GM04503 (cell line): ENCODE measurements at places on chromosomes 3 and 15.

GRCh38 chr15:58393241-58393662 lies 38.5 kb upstream of the LIPC start:
- no peak for DNase-seq

- DNase-seq: no peak
These were observed 7.3 kb downstream of the TPM1 start for GRCh38 chr15:63049783-63050371.

GRCh38 chr3:20136231-20136630 lies 49.8 kb downstream of the SGO1 start:
- no peak for DNase-seq

GRCh38 chr3:121624147-121624899 lies 31.1 kb downstream of the FBXO40 start:
- DNase-seq: no peak

DNA sequence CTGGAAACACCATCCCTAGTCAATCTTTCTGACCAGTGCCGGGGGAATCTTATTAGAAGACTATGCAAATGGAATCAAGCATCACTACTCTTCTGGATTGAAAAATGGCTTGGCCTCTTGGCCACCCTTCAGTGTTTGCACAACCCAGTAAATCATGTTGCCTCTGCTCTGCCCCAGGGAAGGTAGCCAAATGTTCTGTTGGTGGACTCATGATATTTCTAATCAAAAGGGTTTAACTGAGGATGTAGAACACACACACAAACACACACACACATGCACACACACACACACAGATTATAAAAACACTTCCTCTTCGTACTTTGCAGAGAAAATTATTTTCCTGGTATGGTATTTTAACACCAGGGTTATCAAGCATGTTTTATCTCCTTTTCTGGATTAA lies 7.9 kb downstream of the RBP2 start:
- DNase-seq: no peak

DNA sequence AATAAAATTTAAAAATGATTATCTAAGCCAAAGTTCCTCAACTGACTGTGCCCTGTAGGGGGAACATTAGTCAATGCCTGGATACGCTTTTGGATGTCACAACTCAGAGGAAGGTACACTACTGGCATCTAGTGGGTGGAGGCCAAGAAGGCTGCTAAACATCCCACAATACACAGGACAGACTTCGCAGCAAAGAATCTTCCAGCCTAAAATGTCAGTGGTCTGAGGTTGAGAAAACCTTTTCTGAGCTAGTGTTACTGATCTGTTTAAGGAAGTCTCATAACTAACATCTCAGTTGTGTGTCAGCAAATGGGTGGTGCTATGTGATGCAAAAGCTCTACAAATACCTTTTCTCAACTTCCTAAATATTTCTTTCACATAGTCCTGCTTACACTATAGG lies 20.9 kb upstream of the LDHAL6B start:
- no peak for DNase-seq

DNA sequence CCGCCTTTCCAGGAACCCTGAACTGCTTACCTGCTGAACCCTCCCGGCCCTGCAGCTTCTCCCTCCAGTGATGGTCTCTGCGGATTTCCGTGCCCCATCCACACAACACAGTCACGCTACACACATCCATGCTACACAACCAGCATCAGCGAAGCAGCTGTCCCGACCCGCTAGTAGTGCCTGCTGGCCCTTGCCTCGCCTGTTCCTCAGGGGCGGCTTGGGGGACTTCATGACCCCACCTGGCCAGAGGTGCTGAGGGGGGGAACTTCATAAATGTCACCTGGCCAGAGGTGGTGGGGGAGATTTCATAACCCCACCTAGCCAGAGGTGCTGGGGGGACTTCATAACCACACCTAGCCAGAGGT lies 530 bp upstream of the TUBGCP5 start:
- no peak for DNase-seq

- DNase-seq: no peak
These were observed 6.3 kb upstream of the SNRPN start for GRCh38 chr15:24948495-24948894.

- no peak for DNase-seq
These were observed 26.3 kb upstream of the MNS1 start for GRCh38 chr15:56491110-56491722.

GRCh38 chr15:44194323-44195150 lies 534 bp downstream of the FRMD5 start:
- DNase-seq: no peak

DNA sequence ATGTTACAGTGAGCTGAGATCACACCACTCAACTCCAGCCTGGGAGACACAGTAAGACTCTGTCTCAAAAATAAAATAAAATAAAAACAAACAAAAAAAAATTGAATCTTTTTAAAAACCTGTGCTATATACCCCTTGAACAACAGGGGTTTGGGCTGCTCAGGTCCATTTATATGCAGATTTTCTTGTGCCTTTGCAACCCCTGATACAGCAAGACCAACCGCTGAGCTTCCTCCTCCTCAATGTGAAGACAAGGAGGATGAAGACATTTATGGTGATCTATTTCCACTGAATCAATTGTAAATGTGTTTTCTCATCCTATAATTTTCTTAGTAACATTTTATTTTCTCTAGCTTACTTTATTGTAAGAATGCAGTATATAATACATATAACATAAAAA lies 831.0 kb upstream of the ARPP21 start:
- no peak for DNase-seq

DNA sequence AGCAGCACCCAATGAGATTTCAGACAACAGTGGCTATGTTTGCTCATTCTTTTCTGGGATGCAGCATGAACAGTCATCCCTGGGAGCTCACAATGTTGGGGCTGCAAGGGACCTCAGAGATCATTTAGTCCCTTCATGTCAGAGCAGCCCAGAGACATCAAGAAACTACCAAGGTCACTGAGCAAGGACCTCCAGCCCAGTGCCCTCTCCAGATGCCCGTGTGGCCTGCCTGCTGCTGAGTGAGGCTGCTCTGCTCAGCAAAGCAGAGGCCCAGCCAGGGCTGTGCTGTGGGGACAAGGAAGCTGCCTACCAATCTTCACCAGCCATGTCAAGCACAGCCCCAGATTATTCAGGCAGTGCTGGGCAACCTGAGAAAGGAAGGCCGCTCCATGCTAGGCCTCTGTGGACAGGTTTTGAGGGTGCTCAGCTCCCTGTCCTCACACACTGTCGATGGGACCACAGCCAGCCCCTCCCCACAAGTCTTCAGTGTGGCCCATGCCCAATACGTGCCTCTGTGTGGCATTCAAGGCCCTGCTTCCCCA lies 99.7 kb downstream of the DAPK2 start:
- no peak for DNase-seq

DNA sequence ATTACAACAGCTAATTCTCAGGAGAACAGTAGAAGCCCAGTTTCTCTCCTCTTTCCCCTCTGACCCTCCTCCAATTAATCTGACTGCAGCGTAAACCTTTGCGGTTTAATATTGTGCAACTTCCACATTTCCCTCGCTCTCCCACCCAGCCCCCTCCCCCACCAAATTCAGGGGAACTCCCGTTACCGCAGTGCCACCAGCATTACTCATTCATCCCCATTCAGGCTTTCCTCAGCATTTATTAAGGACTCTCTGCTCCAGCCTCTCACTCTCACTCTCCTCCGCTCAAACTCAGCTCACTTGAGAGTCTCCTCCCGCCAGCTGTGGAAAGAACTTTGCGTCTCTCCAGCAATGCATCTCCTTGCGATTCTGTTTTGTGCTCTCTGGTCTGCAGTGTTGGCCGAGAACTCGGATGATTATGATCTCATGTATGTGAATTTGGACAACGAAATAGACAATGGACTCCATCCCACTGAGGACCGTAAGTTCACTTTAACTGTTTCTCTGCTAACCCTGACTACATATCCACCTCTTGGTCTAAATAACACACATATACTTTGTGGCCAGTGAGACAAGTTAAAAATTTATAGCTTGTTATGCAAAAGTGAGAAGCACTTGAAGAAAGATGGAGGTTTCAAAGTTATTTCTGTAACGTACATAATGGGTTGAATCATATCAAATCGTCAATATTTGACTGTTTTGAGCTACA lies at the start of gene PTX3:
Gene PTX3, plus strand, starts transcription at position 268 of the 709 bp plus-strand sequence. Its CDS starts 84 bp downstream, at position 352.
- peak; percentile 69 for DNase-seq
